ENCODE measurements at places on chromosomes 1 and 21.

DNA sequence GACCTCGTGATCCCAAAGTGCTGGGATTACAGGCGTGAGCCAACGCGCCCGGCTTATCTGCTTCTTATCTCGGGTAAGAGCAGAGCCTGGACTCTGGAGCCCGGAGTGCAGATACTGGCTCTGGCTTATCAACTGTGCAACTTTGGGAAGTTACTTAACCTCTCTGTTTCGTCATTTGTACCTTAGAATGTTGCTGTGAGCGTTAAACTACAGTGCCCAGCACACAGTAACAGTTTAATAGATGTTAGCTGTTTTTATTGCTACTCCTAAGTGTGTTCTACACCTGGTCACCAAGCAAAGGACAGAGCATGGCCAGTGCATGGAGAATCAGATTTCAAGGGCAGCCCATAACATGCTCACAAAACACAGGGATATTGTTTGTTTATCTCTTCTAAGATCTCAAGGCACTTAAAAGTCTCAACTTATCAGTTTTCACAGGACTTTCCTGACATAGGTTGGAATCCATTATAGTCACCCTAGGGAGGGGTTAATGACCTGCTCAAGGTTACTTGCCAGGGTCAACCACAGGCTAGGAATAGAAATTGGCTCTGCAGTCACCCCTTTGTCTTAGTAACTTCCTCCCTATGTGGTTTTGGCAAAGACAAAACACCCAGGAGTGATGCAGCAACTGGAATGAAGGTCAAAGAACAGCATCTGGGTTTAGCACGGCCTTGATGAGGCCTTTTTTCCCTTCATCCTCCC lies 22.5 kb upstream of the SRP9 start:
- DNase-seq: peak; percentile 30

- no peak for DNase-seq
Observed at GRCh38 chr1:225974454-225974853, 24.7 kb downstream of the SDE2 start.

- DNase-seq: no peak
Observed at GRCh38 chr1:118123116-118123839, 61.8 kb downstream of the SPAG17 start.

GRCh38 chr21:43927591-43928221 lies 62.7 kb downstream of the AGPAT3 start:
- no peak for DNase-seq

GRCh38 chr1:39640861-39641260 lies 1.4 kb upstream of the HEYL start:
- DNase-seq: no peak

DNA sequence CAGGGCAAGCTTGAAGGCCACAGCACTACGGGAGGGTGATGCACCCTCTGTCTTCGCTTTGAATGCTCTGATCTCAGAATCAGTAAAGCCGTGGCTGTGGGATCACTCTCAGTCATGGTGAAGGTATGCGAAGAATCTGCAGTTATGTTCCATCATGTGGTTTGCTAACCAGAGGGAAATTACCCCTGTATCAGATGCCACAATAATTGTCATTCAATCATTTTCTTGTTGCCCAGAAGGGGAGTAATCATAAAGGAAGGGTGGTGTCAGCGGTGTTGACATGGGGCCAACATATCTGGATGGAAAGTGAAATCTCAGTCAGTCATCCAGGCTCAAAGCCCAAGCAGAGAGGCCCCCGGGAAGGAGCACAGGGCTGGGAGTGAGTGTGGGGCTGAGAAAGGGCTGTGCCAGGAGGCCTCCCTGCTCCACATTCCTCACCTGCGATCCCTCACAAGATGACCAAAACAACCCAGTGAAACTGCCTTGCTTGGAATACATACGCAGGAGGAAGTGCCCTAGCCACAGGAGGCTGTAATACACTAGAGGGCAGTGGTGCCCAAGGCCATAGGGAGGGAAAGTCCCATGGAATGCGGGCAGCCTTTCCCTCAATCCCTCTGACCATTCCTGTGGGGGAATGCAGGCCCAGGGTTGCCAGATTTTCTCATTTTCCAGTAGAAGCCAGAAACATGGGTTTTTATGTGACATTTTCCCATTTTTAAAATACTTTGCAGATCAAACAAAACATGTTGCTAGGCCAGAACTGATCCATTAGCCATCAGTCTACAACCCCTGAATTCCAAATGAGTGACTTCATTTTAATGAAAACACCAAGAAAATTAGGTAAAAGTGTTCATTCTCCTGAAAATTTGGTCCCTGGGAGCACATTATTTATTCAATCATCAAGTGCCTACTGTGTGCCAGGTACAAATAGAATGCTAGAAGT lies 95.7 kb upstream of the VANGL1 start:
- no peak for DNase-seq

DNA sequence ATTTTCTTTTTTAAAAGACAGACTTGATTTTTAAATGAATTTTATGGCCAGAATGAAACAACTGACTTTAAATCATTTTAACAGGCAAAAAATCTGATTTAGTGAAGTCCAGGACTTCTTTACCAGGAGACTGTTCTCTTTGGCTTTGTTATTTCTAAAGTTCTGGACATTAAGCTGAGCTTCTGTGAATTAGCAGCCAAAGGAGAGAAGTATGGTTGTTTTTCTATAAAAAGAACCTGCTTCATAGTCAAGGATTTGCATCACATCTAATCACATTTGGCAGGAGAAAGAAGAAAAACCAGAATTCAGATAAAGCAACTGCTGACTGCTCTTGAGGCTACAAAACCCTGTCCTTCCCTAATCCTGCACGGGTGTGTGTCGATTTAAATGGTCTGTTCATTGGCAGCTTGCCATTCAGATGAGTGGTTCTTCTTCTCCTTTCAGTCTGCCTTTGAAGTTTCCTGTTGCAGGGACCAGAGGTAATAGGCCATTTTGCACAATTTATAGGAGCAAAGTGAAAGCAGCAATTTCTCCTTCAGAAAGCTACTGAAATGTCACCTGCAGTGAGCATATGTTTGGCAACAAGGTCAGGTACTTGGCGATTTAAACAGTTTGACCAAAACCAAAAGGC lies 215.4 kb downstream of the OLFM3 start:
- DNase-seq: peak; percentile 58

DNA sequence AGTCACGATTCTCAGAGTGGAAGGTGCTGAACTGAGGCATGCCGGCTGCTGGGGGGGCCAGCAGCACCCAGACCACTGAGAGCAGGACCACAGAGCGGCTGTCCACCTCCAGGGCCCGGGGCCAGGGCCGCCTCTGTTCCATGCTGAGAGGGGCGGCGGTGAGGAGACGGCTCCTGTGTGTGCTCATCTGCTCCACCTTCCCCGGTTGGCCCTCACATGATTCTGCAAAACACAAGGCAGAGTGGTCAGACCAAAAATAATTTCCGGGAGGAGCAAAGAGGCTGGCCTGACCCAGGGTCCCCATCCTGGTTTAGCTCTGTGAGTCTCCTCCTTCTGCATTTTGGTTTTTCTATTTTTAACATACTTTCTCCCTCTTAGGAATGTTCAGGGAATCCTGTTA lies 26.4 kb downstream of the PLXNA2 start:
- DNase-seq: no peak

GRCh38 chr1:237556911-237557310 lies 333.8 kb downstream of the ZP4 start:
- no peak for DNase-seq

DNA sequence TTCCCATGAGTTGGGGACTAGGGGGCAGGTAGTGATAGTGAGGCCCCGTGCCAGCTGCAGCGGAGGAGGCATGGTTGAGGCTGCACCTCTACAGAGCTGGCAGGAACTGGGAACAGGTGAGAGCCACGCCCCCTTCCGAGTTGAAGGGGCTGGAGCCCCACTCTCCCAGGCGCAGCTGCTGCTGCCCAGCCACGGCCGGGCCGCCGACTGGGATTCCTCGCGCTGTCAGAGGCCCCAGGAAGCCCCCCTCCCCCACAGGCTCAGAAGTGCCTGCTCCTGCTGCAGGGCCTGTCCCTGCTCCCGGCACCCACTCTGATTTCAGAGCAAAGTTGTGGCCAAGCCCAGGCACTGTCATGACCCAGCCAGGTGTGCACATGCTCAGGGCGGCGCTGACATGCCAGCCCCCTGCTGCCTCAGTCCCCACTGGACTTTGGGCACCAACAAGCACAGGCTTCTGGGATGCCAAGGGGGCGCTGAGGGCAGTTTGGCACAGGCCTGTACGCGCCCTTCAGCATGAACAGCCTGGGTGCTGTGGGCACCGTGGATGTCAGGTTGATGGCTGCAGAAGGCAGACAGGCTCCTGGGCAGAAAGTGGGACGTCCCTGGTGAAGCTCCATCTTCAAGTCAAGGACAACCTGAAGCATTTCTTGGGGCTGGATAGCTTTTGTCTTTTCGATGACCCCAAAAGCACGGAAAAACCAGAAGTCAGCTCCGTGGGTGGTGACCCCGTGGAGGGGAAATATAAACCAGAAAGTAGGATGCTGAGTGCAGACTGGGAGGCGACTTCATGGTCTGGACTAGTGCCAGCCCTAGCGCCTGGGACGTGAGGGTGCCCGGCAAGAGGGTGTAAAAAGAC lies 121.5 kb downstream of the SIM2 start:
- DNase-seq: no peak

- no peak for DNase-seq
Observed at GRCh38 chr1:78622548-78622947, 2.3 kb downstream of the IFI44L start.

DNA sequence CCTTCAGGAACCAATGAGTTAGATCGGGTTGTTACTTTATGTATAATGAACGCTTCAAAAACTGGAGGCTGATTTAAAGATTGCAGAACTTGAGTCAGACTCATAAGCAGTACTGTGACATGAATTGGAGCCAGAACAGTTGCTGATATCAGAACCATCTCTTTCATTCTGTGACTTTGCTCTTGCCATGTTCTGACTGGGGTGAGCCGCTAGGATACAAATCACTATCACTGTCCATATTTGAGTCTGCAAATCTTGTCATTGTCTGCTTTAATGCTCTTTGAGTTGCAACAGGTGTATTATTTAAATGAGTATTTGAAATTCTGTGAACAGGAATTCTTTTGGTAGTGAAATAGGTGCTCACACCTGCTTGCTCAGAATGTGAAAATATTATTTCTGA lies 52.5 kb downstream of the LRIG2 start:
- no peak for DNase-seq

All from DMS79 (cell line).